Stimulated activated CD4-positive, alpha-beta T cell treated with anti-CD3 and anti-CD28 coated beads, Interleukin-15, amount 100 ng/mL, for 24 hours (primary cell): ENCODE measurements at places on chromosomes 1 and 21.
A peak's percentile ranks its signal among the peaks of the same experiment; 100 is the strongest.

GRCh38 chr1:185811073-185811709 is 77.0 kb downstream of the HMCN1 start:
- no peak for DNase-seq

DNA sequence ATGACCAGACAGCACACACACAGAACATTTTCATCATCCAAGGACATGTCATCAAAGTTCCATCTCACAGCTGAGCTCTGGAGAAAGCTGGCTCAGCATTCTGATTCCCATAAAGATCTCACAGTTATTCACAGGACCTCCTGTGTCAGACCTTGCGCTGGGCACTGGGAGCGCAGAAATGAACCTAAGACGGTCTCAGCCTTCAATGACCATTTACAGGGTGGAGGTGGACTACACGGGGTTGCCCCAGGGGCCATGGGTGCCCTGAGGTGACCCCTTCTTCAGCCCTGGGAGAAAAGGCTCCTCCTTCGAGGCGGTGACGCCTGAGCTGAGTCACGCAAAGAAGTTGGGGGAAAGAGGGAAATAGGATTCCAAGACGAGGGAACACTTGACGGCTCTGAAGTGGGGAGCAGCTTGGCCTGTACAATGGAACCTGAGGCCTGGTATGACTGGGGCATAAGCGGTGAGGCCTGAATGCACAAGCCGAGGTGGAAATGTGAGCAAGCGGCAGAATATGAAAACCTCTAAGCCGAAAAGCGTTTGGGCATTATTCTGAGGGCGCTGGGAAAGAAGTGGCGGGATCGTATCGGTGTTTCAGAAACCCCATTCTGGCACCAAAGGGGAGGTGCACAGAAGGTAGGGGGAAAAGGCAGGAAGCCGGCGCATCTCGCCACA is 797 bp downstream of the CC2D1B start:
- peak; percentile 41 for DNase-seq

GRCh38 chr21:33230545-33231324 is 997 bp downstream of the IFNAR2 start:
- DNase-seq, result peak; percentile 47

DNA sequence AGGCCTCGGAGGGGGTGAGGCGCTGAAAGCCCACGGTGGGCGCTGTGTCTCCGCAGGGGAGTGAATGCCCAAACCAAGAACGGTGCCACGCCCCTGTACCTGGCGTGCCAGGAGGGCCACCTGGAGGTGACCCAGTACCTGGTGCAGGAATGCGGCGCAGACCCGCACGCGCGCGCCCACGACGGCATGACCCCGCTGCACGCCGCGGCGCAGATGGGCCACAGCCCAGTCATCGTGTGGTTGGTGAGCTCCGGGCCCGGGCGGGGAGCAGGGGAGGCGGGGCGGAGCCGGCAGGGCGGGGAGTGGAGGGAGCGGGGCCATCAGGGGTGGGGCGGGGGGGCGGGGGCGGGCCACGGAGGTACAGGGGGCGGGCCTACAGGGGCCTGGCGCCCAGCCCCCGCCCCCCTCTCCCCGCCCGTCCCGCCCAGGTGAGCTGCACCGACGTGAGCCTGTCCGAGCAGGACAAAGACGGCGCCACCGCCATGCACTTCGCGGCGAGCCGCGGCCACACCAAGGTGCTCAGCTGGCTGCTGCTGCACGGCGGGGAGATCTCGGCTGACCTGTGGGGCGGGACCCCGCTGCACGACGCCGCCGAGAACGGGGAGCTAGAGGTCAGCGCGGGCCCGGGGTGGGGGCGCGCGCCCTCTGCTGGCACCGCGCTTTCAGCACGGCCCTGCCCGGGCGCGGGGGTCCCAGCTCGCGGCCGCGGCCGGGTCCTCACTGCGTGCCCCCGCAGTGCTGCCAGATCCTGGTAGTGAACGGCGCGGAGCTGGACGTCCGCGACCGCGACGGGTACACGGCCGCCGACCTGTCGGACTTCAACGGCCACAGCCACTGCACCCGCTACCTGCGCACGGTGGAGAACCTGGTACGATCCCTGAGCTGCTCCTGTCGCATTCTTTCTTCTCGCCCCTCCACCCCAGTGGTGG is 15.9 kb downstream of the ESPN start:
- DNase-seq, result peak; percentile 83

DNA sequence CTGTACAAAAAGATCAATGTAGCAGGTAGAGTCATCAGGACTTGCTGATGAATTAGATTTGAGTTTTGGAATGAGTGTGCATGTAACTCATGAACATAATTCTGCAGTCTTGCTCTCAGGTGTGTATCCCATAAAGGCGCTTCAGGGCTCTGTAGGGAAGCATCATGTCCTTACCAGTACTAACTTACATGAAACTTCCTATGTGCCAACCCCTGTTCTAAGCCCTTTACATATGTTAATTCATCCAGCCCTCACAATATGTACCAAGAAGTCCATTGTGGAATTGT is 2.1 kb upstream of the FCRLB start:
- no peak for DNase-seq

DNA sequence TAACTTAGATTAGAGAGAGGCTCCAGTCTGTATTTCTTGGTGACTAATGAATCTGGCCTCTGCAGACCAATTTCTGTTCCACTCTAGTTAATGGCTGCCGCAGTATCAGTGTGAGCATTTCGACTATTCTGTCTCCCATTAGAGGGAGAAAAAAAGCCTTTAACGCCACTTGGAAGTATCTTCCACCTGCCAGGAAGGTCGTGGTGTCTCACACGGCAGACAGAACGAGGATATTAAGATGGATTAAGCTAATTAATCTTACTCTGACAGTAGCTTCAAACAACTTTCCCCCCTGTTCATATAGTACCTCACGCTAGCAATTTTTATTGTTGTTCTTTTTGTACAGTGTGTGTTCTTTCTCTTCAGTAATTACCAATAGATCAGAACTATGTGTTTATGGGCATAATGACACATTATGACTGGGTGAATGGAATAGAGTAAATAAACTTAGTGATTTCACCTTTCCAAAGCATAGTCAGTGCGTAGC is 153.8 kb downstream of the ADGRL2 start:
- no peak for DNase-seq

DNA sequence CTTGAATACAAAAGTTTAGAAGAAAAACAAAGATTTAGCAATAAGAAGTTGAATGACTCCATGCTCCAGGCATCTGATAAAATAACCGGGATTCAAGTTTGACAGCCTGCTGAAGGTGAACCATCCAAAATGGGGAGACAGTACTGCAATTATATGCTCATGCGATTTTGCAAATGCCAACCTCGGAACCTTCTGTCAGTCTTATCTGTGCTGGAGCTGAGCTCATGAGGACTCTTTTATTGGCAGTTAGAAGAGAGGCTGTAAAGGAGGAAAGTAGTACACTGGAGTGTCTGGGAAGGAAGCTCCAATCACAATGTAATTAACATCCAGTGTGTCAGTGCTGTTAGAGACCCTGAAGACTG is 170.0 kb downstream of the GALNT2 start:
- DNase-seq, result no peak

DNA sequence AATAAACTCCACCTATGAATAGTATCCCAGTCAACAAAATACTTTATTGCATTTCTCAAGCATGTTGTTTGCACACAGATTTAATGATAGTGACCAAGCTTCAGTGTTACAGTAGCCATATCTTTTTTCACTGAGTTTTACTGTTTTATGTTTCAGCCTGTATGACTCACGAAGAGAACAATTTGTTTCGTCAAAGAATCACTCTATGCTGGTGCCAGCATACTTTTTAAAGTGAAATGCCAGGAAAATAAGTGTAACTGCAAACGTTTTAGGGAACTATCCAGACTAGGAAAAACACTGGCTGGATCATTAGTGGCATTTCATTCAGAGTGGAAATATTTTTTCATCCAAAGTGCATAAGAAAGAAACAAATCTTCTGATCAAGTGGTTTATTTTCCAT is 210.8 kb downstream of the COL11A1 start:
- DNase-seq, result no peak

DNA sequence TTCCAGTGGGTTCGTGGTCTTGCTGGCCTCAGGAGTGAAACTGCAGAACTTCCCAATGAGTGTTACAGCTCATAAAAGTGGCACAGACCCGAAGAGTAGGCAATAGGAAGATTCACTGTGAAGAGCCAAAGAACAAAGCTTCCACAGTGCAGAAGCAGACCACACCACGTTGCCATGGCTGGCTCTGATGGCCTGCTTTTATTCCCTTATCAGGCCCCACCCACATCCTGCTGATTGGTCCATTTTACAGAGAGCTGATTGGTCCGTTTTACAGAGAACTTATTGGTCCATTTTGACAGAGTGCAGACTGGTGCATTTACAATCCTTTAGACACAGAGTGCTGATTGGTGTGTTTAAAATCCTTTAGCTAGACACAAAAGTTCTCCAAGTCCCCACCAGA is 131.4 kb upstream of the CHRM3 start:
- no peak for DNase-seq

- no peak for DNase-seq
Observed at GRCh38 chr1:234916840-234917239, 211.8 kb downstream of the TOMM20 start.

- no peak for DNase-seq
Observed at GRCh38 chr1:177569476-177569875, 398.7 kb downstream of the BRINP2 start.

DNA sequence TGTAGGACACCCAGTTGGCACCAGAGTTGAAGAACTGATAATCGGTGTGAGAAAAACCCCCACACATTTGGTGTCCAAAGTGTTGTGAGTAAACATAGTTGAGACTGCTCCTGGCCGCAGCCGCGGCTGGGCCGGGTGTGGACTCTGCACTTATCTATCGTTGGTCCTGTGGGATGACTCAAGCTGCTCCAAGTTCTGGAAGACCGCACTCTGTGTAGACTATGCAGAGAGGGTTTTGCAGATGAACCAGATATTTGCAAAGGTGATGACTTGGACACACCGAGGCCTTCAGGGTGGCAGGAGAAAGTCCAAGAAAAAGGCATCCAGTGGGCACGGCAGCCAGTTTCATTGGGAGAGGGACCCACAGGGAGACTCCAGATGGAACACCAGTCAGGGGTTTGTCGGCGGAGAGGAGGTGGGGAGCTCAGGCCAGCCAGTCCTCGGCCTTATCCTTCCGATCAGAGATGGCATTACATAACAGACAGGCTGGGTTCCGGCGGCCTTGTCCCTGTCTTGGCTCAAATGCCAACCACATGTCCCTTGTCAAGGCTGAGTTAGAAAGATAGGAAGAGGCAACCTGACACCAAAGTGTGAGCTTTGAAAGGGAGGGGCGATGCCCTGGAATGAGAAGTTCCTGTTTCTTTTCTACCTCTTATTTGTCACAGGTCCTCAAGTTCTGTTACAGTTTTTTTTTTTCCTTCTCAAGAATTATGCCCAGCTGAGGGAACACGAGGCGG is 21.1 kb downstream of the C2CD2 start:
- no peak for DNase-seq

- no peak for DNase-seq
Observed at GRCh38 chr1:97427371-97427770, 493.5 kb downstream of the DPYD start.

DNA sequence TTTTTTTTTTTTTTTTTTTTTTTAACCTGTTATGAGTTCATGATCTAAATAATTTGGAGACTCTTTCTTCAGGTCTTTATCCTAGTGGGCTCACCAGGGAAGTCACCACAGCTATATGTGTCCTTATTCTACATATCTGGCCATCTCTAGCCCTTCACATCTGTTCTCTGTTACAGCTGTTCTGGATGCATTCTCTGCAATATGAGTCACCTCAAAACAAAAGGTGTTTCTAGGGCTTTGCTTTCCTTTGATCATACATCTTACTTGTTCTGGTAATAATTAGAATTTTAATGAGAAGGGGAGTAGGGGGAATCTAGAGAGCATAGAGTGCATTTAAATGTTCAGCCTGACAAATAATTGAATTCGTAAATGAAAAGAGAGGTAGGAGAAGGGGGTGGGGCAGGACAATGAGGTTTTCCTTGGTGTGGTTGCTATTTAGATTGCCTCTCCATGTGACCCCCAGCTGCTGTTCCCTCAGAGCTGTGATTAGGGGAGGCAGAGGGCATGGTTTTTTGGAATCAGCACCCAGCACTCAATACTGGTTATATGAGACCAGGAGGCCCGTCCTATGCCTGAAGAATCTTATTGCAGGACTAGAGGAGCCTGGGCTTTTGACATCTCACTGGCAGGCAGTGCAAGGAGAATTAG is 8.0 kb downstream of the SYT6 start:
- DNase-seq, result no peak
